Neuronal stem cell (in vitro differentiated cells): ENCODE measurements at places on chromosomes 7 and 10.
A peak's percentile ranks its signal among the peaks of the same experiment; 100 is the strongest.

DNA sequence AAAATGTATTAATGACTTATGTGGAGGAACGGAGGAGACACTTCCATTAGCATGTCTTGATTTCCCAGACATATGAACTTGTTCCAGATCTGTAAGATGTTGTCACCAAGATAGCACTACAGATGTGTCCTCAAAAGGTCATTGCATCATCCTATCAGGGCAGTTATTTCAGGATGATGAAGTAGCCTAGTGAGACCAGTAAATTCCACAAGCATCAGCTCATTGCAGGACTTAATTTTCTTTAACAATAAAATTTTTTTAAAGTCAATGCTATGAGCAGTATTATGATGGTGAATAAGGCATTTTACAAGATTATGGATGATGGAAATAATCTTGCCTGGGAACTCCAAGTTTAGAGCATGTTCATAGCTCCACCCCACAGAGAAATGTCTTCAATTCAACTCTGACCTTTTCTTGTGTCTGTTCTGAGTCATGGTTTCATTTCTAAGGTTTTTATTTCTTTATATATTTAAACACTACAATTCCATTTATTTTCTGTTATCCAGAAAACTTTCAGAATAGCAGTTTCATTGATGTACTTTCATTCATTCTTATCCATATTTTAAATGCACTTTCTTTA lies 1203.3 kb upstream of the CELF2 start:
- H3K4me1 ChIP-seq, result no peaks in the 10 kb centered on the region
- no peak overlapping the region for H3K4me3 ChIP-seq
- H3K36me3 ChIP-seq, result no peaks in the 10 kb centered on the region
- no peaks in the 10 kb centered on the region for H3K27me3 ChIP-seq
- DNase-seq, result no peak

GRCh38 chr7:81499262-81500116 lies 270.4 kb downstream of the HGF start:
- no peak overlapping the region for H3K27ac ChIP-seq
- no peak overlapping the region for H3K4me3 ChIP-seq
- H3K4me1 ChIP-seq, result no peaks in the 10 kb centered on the region
- DNase-seq, result peak; percentile 64

DNA sequence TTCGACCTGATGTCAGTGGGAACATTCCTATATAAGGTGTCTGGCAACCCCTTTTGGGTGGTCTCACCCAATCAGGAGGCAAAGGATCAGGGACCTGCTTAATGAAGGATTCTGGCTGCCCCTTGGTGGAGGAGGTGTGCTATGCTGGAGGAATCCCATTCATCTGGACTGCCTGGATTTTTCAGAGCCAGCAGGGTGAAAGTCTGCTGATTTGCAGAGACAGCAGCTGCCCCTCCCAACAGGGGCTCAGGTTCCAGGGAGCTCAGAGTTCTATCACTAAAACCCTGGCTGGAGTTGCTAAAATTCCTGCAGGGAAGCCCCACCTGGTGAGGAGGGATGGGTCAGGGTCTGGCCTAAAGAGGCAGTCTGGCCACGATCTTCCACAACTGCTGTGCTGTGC lies 398.5 kb upstream of the CNTNAP2 start:
- H3K36me3 ChIP-seq, result no peaks in the 10 kb centered on the region
- H3K27me3 ChIP-seq, result no peaks in the 10 kb centered on the region
- no peak overlapping the region for H3K27ac ChIP-seq
- peaks cover 5% of the 10 kb centered on the region for H3K4me1 ChIP-seq

DNA sequence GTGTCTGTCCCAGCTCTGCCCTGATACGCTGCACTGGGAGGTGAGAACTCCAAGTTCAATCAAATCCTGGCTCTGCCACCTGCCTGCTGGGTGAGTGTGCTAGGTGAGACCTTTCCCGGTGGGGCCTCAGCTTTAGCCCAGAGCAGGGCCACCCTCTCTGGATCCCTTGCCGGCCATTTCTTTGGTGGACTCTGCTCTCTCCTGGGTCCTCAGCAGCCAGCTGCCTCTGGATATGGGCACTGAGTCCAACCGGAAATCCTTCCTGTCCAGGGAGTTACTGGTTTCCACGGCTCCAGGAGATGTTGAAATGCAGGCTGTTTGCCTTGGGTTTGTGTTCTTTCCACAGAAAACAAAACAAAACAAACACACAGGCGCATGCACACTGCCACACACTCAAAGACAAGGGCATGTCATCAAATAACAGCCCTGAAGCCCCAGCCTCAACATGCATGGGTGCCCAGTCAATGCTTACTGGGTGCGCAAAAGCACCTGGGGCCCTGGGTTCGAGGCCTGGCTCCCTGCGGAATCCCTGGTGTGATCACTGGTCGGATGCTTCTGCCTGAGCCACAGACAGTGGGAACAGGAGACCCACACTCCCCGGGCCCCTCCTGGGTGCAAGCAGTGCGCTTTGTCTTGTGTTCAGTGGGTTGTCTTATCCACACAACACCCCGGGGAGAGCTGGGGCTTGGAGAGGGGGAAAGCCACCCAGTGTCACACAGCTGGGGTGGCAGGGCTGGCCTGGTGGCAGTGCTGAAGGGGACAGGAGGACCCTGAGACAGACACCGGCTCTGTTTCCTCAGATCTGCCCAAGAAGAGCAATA lies 33.1 kb downstream of the PPIF start:
- H3K4me3 ChIP-seq, result no peak overlapping the region
- H3K27ac ChIP-seq, result no peak overlapping the region
- no peaks in the 10 kb centered on the region for H3K27me3 ChIP-seq
- no peak for DNase-seq
- no peaks in the 10 kb centered on the region for H3K36me3 ChIP-seq
- H3K4me1 ChIP-seq, result peaks cover 1% of the 10 kb centered on the region

- H3K27me3 ChIP-seq, result no peaks in the 10 kb centered on the region
- H3K4me3 ChIP-seq, result no peak overlapping the region
- H3K27ac ChIP-seq, result no peak overlapping the region
- H3K36me3 ChIP-seq, result no peaks in the 10 kb centered on the region
Observed at GRCh38 chr10:115857856-115858255, 415.1 kb downstream of the GFRA1 start.

GRCh38 chr7:156979711-156980110 lies 30.2 kb downstream of the NOM1 start:
- H3K4me1 ChIP-seq, result no peaks in the 10 kb centered on the region
- no peaks in the 10 kb centered on the region for H3K36me3 ChIP-seq
- no peak overlapping the region for H3K27ac ChIP-seq
- no peak overlapping the region for H3K4me3 ChIP-seq

- H3K4me3 ChIP-seq, result no peak overlapping the region
- no peaks in the 10 kb centered on the region for H3K4me1 ChIP-seq
- H3K27me3 ChIP-seq, result no peaks in the 10 kb centered on the region
- no peak overlapping the region for H3K27ac ChIP-seq
- DNase-seq, result no peak
Observed at GRCh38 chr10:62512732-62513475, 138.7 kb downstream of the ZNF365 start.

GRCh38 chr7:69833964-69834363 lies 235.7 kb downstream of the AUTS2 start:
- no peak for DNase-seq
- H3K36me3 ChIP-seq, result no peaks in the 10 kb centered on the region
- peaks cover 24% of the 10 kb centered on the region for H3K4me1 ChIP-seq
- H3K27ac ChIP-seq, result no peak overlapping the region
- no peak overlapping the region for H3K4me3 ChIP-seq

DNA sequence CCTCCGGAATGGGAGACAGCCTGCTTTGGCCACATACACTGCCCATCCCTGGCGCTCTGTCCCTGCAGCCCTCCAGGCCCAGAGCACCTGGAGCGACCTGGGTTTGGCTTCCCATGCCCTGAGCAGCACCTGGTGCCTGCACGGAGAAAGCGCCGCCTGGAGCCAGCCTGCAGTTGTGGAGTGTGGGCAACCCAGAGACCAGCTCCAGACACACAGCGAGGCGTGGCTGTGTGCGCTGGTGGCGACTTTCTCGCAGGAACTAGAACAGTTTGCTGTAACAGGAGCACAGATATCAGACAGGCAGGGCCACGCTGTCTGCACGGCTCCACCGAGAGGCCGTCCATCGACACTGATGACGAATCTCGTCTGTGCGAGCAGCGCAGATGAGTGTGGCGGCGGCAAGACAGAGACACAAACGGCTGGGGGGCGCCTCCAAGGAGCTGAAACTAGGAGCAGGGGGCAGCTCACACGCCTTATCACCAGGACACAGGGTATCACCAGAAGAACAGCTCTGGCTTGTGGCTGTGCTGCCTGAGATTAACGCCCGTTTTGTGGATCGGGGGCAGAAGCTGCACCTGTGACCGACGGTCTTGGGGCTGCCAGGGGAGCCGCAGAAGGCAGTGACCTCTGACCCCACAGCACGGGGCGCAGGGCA lies 275.3 kb downstream of the DNAJB6 start:
- peaks cover 48% of the 10 kb centered on the region for H3K36me3 ChIP-seq
- H3K27me3 ChIP-seq, result no peaks in the 10 kb centered on the region
- H3K27ac ChIP-seq, result no peak overlapping the region
- DNase-seq, result no peak
- peaks cover 1% of the 10 kb centered on the region for H3K4me1 ChIP-seq
- no peak overlapping the region for H3K4me3 ChIP-seq

DNA sequence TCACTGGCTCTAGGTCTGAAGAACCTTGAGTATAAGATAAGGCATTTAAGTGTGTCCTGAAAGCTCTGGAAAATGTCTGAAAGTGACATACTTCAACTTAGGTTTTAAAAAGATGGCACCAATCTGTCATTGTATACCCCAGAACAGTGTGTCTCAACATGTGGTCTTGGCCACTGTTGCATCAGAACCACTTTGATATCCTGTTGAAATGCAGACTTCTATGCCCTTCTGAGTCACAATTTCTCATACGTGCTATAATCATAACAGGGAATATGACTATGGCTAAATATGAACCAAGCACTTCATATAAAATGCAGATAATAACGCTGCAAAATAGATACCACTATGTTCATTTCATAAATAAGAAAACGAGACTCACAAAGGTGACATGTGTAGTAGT lies 38.0 kb upstream of the GPAM start:
- DNase-seq, result no peak
- no peaks in the 10 kb centered on the region for H3K36me3 ChIP-seq
- H3K27ac ChIP-seq, result no peak overlapping the region
- H3K27me3 ChIP-seq, result no peaks in the 10 kb centered on the region

DNA sequence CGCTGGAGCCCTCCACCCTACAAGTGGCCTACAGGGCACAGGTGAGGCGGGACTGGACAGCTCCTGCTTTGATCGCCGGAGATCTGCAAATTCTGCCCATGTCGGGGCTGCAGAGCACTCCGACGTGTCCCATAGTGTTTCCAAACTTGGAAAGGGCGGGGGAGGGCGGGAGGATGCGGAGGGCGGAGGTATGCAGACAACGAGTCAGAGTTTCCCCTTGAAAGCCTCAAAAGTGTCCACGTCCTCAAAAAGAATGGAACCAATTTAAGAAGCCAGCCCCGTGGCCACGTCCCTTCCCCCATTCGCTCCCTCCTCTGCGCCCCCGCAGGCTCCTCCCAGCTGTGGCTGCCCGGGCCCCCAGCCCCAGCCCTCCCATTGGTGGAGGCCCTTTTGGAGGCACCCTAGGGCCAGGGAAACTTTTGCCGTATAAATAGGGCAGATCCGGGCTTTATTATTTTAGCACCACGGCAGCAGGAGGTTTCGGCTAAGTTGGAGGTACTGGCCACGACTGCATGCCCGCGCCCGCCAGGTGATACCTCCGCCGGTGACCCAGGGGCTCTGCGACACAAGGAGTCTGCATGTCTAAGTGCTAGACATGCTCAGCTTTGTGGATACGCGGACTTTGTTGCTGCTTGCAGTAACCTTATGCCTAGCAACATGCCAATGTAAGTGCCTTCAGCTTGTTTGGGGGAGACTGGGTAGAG lies at the start of gene COL1A2:
TSS of gene COL1A2 (plus strand) at position 459 of the 704 bp plus-strand sequence. CDS start at position 596, 137 bp downstream.
- H3K27me3 ChIP-seq, result no peaks in the 10 kb centered on the region
- H3K4me3 ChIP-seq, result peak within 1 kb of the TSS; percentile 76
- DNase-seq, result peak; percentile 63
- peak within 1 kb of the TSS; percentile 64 for H3K27ac ChIP-seq
- H3K4me1 ChIP-seq, result peaks cover 14% of the 10 kb centered on the region
- H3K36me3 ChIP-seq, result no peaks in the 10 kb centered on the region

GRCh38 chr10:76091926-76092325 lies 660.5 kb downstream of the LRMDA start:
- H3K4me1 ChIP-seq, result peaks cover 2% of the 10 kb centered on the region
- H3K27ac ChIP-seq, result no peak overlapping the region
- no peak overlapping the region for H3K4me3 ChIP-seq
- DNase-seq, result no peak
- H3K36me3 ChIP-seq, result no peaks in the 10 kb centered on the region

DNA sequence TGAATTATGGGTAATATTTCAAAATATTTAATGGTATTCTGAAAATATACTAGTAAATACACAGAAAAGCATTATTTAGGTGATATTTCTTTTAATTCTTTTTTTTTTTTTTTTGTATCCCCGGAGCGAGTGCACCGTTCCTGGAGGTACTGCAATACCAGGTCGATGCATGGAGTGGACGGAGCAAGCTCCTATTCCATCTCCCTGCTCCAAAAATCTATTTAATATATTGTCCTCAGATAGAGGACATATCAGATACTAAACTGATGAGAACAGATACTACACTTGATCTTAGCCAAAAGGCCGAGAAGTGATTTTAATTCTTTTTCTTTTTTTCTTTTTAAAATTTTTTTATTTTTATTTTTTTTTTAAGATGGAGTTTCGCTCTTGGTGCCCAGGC lies 10.8 kb downstream of the BTRC start:
- H3K4me1 ChIP-seq, result no peaks in the 10 kb centered on the region
- H3K36me3 ChIP-seq, result peaks cover 4% of the 10 kb centered on the region
- no peaks in the 10 kb centered on the region for H3K27me3 ChIP-seq
- H3K4me3 ChIP-seq, result no peak overlapping the region

DNA sequence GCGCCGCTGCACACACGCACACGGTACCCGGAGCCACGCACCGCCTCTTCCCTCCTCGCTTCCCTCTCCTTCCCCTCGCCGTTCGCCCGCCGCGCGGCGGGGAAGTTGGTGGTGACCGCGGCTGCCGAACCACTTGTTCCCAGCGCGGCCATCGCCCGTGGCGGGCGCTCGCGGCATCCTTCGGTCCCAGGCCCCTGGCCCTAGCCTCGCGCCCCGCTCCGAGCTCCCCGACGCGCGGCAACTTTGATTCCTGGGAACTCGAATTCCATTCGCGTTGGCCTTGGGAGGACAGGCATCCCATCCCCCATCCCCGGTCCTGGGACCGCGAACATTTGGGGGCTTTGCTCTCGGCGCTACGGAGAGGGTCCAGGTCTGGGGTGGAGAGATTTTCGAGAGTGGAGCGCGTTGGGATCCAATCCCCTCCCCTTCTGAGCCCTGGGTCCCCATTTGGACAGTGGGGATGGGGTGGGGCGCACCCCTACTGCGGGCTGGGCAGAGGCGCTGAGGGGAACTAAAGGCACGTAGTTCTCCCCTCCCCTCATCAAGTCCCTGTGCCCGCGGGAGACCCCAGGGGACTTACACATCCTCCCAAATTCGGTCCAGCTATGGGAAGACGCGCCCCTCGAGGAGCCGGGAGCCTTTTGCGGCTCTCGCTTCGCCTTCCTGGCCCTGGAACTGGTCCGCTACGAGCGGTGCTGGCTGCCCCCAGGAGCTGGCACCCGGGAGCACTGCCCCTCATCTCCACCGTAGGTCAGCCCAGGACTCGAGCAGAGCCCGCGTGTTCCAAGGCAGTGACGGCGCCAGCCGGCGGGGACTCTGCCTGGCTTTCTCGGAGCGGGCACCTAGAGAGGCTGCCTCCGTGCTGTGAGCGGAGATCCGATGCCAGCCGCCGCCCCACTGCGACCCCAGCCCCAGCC lies 834 bp downstream of the CDH23 start:
- peaks cover 93% of the 10 kb centered on the region for H3K27me3 ChIP-seq
- no peaks in the 10 kb centered on the region for H3K4me1 ChIP-seq
- DNase-seq, result peak; percentile 21
- peak overlapping the region; percentile 79 for H3K4me3 ChIP-seq
